Activated T-cell treated with anti-CD3 and anti-CD28 coated beads, Interleukin-2, amount 50 U/mL, for 72 hours (primary cell): ENCODE measurements at places on chromosomes 7 and 10.

DNA sequence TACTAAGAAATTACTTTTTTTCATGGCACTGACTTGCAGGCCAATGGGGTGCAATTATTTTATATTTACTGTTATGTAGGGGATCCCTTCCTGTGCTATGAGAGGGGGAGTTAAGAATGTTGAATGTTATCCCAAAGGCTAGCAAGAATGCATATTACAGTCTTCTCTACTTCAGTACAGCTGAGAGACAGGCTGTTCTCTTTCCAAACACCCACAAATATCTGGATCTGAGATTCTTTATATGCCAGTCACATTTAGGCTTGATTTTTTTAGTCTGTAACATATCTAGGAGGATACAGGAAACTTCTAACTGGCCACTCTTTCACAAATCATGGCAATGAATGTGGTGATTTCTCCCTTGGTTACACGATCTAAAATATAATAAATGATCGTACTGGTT is 266.4 kb upstream of the FZD8 start:
- no peak for DNase-seq

GRCh38 chr10:99975942-99976809 is 33.6 kb downstream of the DNMBP start:
- no peak for DNase-seq

GRCh38 chr10:68208424-68209042 is 23.4 kb downstream of the ATOH7 start:
- DNase-seq, result peak; percentile 21

DNA sequence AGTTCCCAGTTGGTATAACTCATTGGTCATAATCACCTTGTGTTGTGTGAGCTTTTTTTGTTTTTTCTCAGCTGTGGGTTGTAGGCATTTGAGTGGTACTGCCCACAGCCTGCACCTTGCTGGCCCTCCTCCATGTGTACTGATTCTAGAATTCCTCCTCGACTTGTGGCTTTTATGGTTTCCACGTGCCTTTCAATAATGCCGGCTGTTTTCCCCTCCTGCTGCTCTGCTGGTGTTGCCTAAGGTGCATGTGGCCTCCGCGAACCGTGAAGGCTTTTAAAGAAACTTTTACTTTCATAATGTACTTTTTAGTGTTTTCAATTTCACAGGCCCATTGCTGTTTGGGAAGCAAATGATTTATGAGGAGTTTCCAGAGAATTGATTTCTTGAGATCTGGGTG is 518.0 kb downstream of the REEP3 start:
- no peak for DNase-seq

GRCh38 chr10:102247734-102248133 is 2.4 kb downstream of the GBF1 start:
- no peak for DNase-seq

GRCh38 chr7:26349005-26349915 is 57.6 kb downstream of the SNX10 start:
- DNase-seq, result no peak

DNA sequence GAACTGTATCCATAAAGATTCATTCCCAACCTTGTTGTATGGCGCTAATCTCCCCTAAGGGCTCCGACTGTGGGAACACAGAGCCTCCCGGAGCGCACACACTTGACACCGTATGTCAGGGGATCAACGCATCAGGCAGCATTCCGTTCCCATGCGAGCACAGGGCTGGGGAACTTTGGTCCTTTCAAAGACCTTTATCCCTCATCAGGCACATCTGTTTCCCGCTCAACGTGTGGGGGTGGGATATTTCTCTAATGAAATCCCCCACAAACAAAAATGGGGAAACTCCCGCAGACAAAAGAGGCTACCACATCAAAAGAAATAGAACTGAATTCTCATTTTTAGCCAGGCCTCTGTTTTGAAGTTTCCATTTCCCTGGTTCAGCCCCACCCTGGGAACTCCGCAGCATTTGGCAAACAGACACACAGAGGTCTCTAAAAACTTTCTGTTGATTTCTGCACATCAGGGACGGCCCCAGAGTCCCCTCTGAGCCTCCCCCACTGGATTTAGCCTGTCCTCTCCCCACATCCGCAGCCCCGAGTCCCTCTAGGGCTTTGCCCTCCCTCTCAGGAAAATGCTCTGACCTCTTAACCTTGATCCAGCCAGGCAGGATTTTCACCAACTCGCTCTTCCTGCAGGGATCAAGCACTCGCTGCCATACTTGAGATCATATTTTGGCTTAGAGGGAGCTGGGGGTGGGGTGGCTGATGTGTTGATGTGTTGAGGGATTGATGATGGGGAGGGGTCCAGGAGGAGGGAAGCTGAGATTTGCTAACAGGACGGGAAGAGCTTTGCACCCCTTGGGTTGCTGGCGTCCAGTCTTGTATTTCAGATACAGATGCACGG is 6.6 kb downstream of the CPA5 start:
- no peak for DNase-seq

DNA sequence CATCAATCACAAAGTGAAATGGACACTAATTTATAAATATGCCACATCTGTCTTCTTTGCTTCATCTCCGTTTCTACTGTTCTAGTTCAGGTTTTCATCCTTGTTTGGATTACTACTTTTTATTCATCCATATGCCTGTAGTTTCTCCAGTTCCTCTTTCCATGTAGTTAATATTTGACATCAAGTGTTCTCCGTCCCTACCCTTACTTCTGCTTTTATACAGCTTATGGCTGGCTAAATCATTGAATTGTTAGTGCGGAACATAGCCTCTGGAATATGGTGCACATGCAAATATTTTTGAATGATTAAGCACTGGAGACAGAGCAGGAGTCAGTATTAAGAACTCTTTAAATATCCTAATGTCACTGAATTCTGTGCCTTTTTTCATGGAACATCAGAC is 230.0 kb upstream of the PPP1R3A start:
- DNase-seq, result no peak

- DNase-seq, result peak; percentile 39
These were observed 551 bp downstream of the WASL start for GRCh38 chr7:123748171-123748733.

DNA sequence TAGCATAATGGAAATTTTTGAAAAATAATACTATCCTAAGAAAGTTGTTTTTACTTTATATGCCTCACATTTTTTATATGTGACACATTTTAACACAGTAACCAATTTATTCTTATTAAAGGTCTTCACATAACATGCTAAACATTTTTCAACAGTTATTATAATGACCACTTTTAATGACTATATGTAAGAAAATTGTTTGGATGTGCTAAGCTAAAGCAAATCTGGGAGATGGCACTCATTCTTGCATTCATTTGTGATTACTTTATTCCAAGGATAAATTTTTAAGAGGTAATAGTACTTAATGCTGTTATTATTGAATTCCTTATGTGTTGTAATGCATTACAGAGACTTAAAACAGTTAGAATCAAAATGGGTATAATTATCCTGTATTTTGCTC is 88.1 kb downstream of the ANKIB1 start:
- no peak for DNase-seq

DNA sequence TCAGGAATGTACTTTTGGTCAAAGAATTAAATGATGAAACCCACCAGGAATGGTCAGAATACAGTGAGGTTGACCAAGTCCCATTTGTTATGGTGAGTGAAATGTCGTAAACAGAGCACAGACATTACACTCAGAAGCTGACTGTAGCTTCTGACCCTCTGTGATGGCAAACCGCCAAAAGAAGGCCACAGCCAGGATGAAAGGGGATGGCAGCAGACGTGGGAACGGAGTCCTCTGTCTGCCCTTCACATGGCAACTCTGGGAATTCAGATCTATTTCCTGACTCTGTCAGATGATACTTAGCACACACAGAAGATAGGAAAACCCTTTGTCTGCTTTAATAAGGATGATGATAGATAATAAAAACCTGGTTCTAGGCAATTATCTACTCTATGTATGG is 757.1 kb downstream of the SORCS3 start:
- no peak for DNase-seq

- DNase-seq, result no peak
These were observed 45.5 kb upstream of the NKX2-3 start for GRCh38 chr10:99487125-99487807.

GRCh38 chr7:128962899-128963298 is 25.2 kb downstream of the IRF5 start:
- no peak for DNase-seq

DNA sequence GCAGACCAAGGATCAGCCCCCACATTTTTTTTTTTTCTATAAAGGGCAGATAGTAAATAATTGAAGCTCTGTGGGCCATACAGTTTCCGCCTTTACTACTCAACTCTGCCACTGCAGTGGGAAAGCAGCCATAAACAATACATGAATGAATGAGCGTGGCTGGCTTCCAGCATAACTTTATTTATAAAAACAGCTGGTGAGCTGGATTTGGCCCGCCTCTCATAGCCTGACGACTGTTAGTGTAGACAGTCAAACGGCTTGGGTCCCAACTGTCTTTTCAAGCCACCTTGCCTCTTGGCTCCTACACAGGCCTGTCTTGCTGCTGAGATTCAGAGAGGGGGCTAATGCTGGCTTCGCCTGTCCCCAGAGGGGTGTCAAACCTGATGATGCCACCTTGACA is 169.8 kb upstream of the GPR26 start:
- no peak for DNase-seq

- no peak for DNase-seq
These were observed 55.2 kb downstream of the LRRN3 start for GRCh38 chr7:111146136-111146535.

DNA sequence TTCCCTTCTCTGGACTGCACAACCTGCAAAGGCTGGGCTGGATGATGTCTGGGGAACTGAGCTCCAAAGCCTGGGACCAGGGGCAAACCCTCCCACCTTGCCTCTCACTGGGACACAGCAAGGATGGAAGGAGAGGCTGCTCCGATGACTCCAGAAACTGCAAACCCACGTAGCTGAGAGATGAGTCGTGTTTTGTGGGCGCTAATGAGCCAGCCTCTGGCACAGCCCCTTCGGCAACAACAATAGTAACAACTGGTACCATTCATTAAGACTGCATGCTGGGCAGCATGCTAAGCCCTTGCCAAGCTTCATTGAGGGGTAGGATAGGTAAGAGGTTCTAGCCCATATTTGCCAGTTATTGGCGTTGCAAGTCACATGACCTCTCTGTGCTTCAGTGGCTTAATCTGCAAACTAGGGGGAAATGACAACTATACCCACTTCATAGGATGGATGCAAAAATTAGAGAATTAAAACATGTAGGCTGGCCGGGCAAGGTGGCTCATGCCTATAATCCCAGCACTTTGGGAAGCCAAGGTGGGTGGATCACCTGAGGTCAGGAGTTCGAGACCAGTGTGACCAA is 145.9 kb downstream of the SH3PXD2A start:
- DNase-seq, result no peak

DNA sequence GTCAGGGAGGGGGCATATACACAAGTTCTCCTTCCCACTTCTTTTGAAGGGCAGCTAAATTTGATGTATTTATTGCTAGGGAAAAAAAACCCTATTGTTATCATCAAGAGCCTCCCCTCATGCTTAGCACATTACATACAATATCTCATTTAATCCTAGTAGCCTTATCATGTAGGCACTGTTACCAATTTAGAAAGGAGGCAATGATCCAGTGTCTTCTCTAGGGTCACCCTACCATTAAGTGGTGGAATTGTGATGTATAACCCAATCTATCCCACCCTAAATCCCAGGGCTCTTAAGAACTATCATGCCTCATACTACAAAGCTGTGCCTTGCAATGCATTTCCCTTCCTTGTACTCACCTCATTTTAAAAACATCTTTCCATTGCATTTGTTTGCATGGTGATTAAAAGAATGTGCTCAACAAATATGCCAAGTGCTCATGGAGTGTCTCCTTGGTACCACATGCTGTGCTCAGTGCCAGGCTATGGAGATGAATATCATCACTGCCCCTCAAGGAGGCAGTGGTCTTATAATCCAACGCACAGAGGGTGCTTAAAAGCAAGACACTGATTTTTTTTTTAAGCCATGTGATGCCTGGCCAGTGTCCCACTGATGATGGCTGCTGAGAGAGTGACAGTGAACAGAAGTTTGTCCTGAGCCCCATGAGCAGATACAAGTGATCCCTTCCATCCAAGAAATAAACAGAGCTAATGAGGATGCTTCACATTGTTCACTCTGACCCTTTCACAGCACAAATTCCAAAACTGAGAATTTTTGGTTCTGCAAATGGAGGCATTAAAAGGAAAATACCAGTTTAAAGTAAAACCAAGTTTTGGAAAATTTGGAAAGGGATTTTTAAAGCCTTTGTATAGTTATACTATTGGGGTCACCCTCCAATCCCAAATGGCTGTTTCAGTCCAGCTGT is 98.2 kb downstream of the SORBS1 start:
- DNase-seq, result no peak

DNA sequence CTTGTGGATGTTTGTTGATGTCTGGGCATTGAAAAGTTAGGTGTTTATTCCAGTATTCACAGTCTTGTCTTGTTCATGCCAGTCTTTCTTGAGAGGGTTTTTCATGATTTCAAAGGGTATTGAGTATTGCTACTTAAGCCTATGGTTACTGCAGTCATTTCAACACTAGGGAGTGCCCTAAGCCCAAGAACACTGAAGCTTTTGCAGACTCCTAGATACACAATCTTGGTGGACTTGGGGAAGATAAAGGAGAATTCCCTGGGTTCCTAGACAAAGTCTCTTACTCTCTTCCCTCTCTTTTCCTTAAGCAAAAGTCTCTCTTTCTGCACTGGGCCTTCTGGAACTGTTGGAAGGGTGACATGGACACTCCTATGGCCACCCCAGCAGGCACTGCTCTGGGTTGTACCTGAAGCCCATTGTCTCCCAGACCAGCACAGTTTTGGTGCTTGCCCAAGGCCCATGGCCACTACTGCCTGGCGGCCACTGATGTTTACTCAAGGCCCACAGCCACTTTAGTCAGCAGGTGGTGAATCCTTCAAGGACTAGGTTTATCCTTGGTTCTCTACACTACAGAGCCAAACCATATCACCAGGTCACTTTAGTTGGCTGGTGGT is 24.9 kb downstream of the SAMD9 start:
- no peak for DNase-seq

DNA sequence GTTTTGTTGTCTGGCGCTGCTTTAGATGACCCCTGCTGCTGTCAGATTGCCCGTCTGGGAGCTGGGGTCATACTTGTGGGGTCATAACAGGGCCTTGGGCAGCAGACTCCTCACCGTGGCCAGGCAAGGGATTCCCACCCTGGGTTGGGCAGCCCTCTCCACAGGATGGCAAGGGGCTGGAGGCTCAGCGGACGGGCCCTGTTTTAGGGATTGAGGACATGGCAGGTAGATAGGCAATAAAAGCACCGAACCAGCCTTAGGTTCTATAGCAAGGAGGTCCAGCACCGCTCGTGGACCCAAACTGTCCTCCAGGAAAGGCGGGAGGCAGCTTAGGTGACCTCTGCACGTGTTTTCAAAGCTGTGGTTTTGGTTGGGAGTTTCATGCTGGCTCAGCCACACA is 60.0 kb downstream of the GRK5 start:
- no peak for DNase-seq

GRCh38 chr7:130362251-130362816 is 17.7 kb downstream of the CPA5 start:
- no peak for DNase-seq

- DNase-seq, result no peak
These were observed 680.2 kb downstream of the SDK1 start for GRCh38 chr7:3981281-3981680.
